Thyroid gland (tissue), 4 donors: ENCODE measurements at places on chromosomes 6 and 20. TPM values are rescaled to one million over a fixed set of nuclear protein-coding genes. Genes with fewer than 3 reads are reported as not detected.

The RIPK1 gene
- total RNA-seq: 29.4 TPM

The PPP1R3G gene
- 1.6 TPM for total RNA-seq

The INSM1 gene
- total RNA-seq: not detected

The COMMD7 gene
- 47.7 TPM for total RNA-seq

The SSTR4 gene
- total RNA-seq: not detected

The GNMT gene
- total RNA-seq: 2.8 TPM

The IL17F gene
- total RNA-seq: not detected

The ZBTB46 gene
- 39.9 TPM for total RNA-seq

The CLPSL2 gene
- total RNA-seq: not detected

The CALHM5 gene
- 1.3 TPM for total RNA-seq

The TJAP1 gene
- 29.9 TPM for total RNA-seq

The SPTLC3 gene
- 71.5 TPM for total RNA-seq

The HDGFL1 gene
- 0.40 TPM for total RNA-seq

The PIGU gene
- 22.1 TPM for total RNA-seq

The UBD gene
- 0.93 TPM for total RNA-seq

The TPMT gene
- 142 TPM for total RNA-seq

The TMC2 gene
- not detected for total RNA-seq
